ENCODE measurements at places on chromosomes 7 and 10.

DNA sequence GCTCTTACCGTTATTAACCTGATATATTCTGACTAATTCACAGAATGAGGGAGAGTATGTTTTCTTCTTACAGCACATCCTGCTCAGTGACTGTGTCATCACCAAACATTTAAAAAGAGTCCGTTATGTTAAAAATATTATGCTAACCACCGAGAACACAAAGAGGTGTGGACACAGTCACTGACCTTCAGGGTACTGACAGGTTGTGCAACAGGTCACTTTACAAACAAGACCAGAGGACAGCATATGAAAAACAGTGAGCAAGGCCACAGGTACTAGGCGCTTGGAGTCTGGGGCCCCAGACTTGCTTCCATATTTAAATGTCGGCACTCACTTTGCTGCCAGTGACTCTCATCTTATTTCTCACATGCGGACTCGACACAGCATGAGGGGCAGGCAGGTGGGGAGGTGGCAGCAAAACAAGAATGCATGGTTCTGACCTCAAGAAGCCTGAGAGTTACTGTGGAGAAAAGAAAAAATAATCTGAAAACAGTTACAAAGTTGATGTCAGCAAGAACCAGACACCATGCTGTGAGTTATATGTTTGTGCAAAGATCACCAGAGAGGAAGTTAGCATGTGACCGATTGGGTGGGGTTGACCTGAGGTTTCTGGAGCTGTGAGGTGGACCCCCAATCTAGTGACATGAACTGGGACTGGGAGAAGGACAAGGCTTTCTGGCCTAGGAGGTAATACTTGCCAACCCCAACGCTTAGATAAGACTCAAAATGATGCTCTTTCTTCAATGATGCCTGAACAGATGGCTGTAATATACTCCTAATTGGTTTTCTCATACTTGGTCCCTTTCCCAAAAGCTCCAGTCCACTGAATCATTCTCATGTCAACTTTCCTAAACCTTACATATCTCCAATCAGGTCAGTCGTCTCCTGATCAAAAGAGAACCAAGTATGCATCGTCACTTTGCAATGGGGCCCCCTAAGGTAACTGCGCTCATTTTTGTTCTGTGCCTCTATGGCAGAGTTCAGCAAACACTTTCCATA lies 102.4 kb downstream of the HIPK2 start:
- DNase-seq, result no peak

DNA sequence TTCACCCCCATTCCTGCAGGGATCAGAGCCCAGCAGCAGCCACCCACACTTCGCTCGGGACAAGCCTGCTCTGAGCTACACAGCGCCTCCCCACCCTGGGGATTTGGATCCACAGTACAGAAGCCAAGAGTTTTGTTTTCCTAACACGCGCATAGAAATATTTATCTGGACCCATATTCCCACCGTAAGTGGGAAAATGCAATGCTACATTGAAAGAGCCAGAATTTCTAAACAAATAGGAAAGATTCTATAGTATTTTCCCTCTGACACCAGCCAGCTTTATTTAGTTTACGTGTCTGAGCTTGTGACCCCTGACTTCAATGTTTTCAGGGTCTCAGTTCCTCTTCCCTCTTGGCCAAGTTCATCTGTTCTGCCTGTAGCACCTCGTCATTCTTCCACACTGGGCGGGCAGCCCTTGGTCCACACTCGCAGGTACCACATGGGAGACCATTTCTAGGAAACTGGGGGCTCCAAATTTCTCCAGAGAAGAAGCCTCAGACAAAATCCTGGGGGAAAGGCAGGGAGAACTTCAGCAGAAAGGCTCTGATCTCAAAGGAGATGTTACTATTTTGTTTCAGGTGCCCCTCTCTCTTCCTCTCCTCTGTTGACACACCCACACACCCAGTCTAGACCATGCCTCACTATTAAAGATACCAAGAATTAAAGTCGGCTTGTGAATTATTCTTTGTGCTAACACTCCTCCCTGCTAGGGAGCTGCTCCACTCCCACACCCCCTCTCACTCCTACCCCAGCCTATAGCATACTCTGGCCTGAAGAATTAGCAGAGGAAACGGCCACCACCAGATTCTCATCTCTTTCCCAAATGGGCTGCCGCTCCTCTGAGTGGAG lies 116.0 kb upstream of the PCGF5 start:
- no peak for DNase-seq

DNA sequence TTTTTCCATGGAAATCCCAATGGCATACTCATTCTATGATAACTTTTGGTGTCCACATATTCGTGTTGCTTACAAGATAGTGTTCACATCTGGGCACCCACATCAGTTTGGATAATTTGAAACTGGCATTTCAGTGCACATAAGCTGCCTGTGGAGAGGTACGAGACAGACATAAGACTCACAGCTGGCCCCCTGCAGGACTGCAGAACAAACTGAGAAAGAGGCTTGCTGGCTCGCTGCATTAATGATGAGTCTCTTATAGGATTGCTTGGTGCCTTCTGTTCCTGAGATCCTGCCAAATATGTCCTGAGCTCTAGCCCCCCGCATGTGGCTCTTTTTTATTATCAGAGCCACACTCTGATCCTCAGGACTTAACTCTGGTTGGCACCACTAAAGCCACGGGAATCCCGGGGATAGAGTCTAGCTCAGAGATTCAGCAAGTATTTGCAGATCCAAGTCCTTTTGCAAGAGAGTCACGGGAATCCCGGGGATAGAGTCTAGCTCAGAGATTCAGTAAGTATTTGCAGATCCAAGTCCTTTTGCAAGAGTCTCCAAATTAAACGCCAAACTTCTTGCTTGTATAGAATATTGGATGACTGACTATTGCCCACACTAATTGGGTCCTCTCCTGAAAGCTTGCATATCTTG lies 34.0 kb upstream of the JCAD start:
- no peak for DNase-seq

DNA sequence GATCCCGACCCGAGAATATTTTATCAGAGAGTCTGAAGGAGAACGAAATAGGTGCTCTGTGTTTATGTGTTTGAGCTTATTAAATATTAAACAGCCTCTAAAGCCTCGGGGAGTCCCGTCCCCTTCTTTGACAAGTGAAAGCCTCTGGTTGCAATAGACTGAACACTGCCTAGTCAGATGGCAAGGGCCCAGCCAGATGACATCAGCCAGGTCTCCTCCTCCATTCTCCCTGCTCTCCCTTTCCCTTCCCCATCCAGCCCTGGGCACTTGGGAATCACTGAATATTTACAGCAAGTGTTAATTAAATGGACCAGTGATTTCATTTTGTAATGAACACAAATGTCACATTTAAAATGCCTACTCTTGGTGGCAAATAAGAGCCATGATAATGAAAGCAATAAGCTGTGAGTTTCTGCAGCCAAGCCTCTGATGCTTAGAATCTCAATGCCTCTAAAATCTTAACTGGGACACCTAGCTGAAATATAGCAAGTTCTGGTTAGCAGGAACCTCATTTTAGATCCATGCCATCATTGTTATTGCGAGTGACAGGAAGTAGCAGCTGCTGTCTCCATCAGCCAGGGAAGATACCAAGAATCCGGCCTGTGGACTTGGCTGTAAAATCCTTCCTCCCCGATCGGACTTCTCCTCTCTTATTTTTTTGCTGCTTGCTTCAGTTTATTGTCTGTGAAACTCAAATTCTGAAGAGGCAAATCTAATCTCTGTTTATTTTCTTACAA lies 202.1 kb downstream of the PRPF18 start:
- DNase-seq, result no peak
